ENCODE measurements at places on chromosomes 4 and X. TPM values are rescaled to one million over a fixed set of nuclear protein-coding genes. Genes with fewer than 3 reads are reported as not detected.

The ZMAT1 gene
- 2.5 TPM for total RNA-seq

The PLP1 gene
- 6.4 TPM for total RNA-seq

The STBD1 gene
- 0.89 TPM for total RNA-seq

- no peak for DNase-seq
Observed at GRCh38 chrX:138638996-138639395, 72.5 kb downstream of the FGF13 start.

DNA sequence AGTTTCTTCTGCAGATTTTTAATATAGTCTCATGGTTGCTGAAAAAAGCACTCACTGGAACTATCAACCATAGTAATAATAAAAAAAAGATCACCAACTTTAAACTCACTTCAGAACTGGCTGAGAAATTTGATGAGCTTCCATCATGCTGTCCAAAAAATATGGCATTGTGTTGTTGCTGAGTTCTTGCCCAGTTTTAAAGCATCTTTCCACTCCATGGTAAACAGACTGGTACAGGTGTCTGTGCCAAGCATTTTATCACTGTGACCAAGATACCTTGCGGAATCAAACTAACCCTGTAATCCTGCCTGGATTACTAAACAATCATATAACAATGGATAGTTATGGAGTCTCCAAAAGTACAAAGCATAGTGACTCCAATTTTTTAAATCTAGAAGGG, 360.3 kb upstream of the NOCT start:
- DNase-seq: no peak
